ENCODE measurements at places on chromosomes 2 and 18.

DNA sequence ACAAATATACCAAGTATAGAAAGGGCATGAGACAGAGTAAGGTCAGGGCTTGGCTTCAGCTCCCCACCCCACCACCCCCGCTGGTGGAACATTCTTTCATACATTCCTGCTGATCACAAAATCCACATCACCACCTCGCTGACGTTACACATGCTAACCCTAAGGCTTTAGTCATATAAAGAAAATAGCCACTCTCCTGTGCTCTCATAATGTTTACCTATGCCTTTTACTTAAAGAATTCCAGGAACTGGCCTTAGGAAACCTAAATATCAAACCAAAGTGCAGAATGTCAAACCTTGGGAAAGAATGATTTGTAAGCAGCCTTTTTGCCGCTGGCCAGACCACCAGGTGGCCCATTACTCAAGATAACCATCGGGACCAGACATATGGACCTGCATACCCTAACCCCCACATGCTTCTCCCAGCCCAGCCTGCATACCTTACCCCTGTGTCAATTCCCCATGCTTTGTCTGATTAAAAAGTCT is 136.3 kb upstream of the SLC39A10 start:
- no peak for DNase-seq

- no peak for DNase-seq
Observed at GRCh38 chr18:48702346-48703027, 163.7 kb downstream of the CTIF start.

GRCh38 chr2:178110681-178111080 is 1.6 kb upstream of the RBM45 start:
- DNase-seq = no peak

GRCh38 chr2:176187200-176187898 is 1.1 kb upstream of the HOXD1 start:
- no peak for DNase-seq

- DNase-seq = no peak
Observed at GRCh38 chr2:232789082-232789481, 12.7 kb upstream of the KCNJ13 start.

DNA sequence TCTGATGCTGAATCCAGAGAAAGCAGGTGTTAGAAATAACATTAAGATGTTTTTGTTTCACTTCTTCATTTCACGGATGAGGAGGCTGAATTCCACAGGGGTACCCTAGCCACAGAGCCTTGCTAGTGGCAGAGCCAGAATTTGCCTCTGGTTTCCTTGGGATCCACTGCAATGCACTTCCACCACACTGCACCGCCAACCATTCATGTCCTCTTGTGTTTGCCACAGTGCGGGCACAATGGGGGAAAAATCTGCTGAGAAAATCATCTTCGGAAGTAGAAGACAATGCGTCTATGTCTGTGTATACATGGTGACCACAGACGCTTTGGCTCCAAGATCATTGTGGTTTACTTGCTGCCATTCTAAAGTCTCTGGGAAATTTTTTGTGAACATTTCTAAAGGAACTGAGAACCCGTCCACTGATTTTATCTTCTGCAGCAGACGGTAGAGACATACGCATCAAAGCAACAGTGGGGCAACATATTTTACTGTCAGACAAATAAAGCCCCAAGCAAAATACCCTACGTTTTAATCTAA is 14.9 kb downstream of the ICOS start:
- peak; percentile 85 for DNase-seq

GRCh38 chr2:146226077-146226476 is 1618.8 kb upstream of the ACVR2A start:
- no peak for DNase-seq

- no peak for DNase-seq
Observed at GRCh38 chr2:65658881-65659280, 226.5 kb upstream of the SPRED2 start.

DNA sequence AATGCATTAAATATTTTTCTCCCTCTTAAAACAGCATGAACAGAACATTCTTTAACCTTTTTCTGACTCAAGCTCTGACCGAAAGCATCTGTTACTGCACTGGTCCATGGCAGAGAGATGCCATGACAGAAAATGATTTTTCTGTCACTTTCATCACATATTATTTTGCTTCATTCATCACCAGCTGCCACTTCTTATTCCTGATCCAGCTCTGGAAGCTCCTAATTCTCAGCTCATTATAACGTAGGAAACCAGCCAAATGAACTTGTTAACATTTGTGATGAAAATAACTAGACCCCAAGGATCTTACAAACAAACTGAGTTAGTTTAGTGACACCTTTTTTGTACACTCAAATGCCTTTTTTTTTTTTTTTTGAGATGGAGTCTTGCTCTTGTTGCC is 7.6 kb upstream of the CFLAR start:
- no peak for DNase-seq

- DNase-seq = no peak
Observed at GRCh38 chr2:205717999-205718398, 35.7 kb downstream of the NRP2 start.

DNA sequence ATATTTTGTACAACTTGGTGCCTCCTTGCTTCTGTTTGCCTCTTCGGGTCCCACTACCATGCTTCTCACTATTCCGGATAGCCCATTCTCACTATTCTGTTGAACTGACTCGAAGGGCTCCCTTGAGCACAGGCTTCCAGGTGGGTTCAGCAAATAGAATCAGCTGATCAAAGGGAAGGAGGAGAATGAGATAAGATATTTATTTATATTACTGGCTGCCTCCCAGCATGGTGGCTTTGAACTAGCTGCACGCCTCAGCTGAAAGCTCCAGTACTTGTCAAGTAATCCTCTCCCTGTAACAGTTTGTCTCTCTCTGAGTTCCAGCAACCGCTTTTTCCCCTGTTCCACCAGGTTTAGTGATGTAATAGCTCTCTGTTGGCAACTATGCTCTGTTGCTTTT is 187.8 kb upstream of the HNRNPA3 start:
- no peak for DNase-seq

DNA sequence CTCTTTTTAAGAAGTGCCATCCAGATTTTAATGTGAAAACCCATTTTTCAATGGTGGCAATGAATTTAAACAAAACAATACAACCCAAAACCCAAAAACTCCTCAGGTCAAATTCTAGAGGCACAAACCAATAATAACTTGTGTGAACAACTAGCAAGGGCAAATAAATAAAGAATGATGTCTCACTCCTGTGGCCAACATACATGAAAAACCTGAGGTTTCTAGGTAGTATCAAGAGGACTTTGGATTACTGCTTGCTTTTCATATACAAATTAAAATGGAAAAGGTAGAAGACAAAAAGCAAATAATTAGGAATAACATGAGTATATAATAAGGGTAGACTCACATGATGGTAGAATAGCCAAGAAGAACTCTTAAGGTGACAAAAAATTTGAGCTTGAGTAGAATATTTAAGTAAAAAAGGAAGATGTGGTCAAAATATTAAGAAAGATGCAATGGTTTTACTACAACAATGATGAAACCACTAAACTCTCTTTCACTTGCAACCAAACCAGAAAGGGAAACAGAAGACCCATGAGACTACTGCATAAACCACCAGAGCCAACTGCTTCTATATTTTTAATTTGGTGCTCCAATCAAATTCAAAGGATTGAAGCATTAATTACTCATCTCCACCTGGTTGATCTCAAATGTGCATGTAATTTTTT is 53.5 kb downstream of the DARS1 start:
- no peak for DNase-seq

DNA sequence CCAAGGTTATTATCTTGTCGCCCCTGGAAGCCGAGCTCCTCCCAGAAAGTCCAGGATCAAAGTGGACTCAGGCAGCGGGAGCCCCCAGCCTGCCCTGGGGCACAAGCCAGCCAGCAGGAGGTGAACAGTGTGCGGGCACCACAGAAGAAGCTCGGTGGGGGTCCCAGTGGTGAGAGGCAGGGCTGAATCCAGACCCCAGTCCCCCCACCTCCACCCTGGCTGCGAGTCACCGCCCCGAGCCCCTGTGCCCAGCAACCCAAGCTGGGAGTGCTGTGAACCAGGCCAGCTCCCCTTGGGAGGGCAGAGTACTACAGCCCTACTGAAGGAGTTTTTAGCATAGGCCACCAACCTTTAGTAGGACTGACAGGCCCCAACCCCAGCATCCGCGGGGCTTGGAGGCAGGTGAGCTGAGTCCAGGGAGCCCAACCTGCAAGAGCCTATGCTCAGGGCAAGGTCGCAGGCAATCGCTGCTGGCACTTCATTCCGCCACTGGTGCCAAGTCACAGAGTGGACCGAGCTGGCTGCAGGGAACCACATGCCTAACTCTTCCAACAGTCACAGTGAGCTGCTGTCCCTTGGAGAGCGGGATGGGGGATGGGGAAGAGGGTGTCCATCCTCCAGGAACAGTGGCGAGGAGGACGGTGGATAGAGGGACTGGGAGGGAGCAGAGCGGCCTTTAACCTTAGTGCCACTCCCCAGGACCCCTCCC is 3.0 kb downstream of the PIEZO2 start:
- no peak for DNase-seq

DNA sequence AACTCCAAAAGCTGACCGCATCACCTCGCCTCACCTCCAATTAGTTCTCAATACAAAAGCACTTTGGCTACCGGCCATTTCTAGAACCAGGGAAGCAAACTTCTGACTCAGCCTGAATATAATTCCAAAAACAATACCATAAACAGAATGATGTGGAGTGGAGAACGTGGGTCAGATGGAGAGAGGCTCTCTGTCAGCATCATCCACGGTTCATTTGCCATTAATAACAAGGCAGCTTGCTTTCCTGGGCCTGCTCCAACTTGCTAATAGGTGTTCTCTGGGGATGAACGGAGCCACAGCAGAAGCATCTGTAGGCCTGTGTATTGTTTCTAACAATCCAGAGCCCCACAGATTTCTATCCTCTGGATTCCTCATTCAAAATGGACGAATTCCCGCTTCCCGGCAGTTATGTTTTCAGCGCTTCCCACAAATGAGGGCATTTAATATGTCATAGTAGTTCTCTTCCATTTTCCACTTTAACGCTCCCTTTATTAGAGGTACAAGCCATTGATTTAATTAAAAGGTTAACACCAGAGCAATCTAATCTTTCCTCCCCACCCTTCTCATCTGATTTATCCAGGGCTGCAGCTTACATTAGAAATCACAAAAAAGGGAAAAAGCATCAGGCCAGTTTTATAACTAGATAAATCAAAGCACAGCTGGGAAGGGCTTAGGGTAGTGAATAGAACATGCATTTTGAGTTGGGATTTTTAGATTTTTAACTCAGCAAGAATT is 23.2 kb upstream of the CNTNAP5 start:
- no peak for DNase-seq
